T1000 (cell line): ENCODE measurements at places on chromosomes 16 and 17.

- peak; percentile 80 for DNase-seq
Observed at GRCh38 chr17:63675607-63676546, 24.0 kb downstream of the LIMD2 start.

DNA sequence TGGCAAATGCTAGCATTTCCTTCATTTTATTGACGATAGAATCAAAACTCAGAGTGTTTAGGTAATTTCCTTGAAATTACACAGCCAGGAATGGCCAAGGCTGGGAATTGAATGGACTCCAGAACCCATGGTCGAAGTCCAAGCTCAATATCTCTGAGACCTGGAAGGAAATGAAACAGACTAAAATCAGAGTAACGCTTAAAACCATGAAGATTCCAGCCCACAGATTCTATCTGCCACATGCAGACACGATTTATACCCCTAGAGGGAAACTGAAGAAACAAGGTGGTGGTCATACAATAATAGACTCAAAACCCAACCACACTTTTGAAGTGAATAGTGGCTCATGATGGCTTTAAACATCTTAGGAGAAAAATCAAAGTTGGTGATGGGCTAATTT is 95.6 kb downstream of the PRKCA start:
- DNase-seq, result no peak

DNA sequence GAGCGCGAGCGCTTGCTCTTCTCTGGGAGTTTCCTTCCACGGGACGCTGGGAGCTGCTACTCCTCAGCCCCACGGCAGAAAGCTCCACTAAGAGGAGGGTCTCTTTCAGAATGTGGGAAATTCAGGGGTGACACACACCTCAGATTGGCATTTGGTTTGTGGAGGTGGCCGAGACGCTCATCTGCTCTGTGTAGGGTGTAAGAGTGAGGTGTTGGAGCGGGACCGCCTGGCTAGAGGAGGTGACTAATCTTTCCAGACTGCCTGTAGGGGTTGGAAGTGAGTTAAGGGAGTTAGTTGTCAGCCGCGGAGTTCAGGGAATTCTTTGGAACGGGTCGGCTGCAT is 735 bp downstream of the PSMD11 start:
- DNase-seq, result no peak

DNA sequence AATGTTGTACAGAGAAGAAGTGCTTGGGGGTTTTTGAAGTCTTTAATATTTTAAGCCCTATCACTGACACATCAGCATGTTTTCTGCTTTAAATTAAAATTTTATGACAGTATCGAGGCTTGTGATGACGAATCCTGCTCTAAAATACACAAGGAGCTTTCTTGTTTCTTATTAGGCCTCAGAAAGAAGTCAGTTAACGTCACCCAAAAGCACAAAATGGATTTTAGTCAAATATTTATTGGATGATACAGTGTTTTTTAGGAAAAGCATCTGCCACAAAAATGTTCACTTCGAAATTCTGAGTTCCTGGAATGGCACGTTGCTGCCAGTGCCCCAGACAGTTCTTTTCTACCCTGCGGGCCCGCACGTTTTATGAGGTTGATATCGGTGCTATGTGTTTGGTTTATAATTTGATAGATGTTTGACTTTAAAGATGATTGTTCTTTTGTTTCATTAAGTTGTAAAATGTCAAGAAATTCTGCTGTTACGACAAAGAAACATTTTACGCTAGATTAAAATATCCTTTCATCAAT is 57.8 kb downstream of the HLF start:
- DNase-seq, result no peak

DNA sequence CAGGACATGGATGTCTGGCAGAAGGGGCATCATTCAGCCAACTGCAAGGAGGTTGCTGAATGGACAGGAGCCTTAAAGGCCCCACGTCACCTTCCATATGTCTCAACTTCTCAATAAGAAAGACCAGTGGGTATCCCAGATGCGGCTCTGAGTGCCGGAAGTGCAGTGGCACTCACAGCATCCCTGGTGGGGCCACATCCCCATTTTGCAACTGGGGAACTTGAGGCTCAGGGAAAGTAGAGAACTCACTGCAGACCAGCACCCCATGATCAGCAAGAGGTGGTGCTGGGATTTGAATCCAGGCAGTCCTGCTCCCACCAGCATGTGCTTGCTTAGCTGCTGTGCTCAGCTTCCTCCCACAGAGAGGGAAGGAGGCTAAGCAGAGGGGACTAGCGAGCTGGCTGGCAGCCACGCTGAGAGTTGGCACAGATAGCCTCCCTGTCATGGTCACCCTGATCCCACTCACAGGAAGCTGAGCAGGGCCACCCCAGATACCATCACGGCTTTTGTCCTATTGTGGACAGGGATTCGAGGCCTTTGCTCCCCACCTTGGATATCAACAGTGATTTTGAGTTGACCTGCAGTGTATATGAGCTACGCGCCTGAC is 294.2 kb upstream of the FOXF1 start:
- DNase-seq, result no peak

GRCh38 chr16:57643147-57643874 is 14.9 kb downstream of the ADGRG1 start:
- peak; percentile 71 for DNase-seq

DNA sequence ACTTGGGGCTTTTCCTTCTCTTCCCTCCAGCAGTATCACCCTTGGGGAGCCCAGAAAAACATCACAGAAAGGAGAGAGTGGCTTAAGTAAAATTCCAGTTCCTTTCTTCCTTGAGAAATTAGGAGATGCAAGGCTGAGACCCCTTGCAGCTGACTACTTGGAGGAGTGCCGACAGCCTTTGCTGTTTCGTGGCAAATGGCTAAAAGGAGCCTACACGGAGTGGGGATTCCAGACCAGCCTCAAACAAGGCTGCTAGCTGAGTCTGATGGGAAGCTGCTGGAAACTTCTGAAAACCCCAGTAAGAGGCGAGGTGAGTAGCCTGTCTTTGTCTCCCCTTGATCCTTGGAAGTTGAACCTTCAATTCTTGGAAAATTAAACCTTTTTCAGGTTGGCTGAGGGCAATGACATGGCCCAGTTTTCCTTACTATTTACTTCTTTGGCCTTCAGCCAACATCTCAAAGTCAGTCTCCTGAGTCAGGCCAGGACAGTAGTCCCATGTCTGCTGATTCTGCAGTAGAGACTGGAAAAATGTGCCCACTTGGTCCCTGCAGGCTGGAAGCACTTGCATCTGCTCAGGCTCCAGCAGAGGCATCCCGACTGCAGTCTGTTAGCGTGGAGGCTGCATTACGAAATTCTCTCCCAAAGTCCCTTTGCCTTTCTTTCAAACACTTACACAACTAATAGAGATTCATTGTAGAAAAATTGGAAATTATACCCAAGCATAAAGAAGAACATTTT is 23.4 kb downstream of the SMIM36 start:
- DNase-seq, result no peak
